ENCODE measurements at places on chromosomes 2 and 18.

- DNase-seq, result no peak
These were observed 33.9 kb downstream of the SLC4A3 start for GRCh38 chr2:219661197-219661954.

DNA sequence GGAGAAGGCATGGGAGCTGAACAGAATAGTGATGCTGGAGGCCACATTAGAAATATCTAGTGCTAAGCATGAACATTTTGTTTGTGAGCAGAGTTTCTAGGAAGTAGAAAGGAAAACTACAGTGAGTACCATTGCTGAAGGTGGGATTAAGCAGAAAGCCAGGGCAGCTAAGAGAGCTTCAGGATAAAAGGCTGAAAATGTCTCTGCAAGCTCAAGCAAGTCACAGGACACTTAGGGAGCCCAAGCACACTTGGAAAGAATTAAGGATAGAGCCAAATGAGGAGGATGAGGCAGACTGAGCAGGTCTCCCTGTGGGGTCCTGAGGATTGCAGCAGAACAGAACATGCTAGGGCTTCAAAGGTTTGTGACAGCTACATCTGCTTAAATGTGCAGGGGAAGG is 80.6 kb upstream of the LYPD1 start:
- no peak for DNase-seq

GRCh38 chr18:3873211-3873610 is 423.2 kb downstream of the TGIF1 start:
- DNase-seq, result no peak

GRCh38 chr2:205887637-205888036 is 198.3 kb downstream of the INO80D start:
- no peak for DNase-seq

- no peak for DNase-seq
These were observed 176.6 kb downstream of the GFPT1 start for GRCh38 chr2:69210385-69210784.

- DNase-seq, result no peak
These were observed 135.8 kb downstream of the IKZF2 start for GRCh38 chr2:213015387-213016165.

GRCh38 chr18:72502671-72503431 is 41.3 kb downstream of the CBLN2 start:
- DNase-seq, result no peak

- DNase-seq, result no peak
These were observed 77.2 kb upstream of the OTOS start for GRCh38 chr2:240217431-240218301.
